Bone marrow (tissue), 2 donors: ENCODE measurements at places on chromosomes 3 and 15.

- DNase-seq, result no peak
These were observed 698 bp downstream of the IL1RAP start for GRCh38 chr3:190514413-190515153.

DNA sequence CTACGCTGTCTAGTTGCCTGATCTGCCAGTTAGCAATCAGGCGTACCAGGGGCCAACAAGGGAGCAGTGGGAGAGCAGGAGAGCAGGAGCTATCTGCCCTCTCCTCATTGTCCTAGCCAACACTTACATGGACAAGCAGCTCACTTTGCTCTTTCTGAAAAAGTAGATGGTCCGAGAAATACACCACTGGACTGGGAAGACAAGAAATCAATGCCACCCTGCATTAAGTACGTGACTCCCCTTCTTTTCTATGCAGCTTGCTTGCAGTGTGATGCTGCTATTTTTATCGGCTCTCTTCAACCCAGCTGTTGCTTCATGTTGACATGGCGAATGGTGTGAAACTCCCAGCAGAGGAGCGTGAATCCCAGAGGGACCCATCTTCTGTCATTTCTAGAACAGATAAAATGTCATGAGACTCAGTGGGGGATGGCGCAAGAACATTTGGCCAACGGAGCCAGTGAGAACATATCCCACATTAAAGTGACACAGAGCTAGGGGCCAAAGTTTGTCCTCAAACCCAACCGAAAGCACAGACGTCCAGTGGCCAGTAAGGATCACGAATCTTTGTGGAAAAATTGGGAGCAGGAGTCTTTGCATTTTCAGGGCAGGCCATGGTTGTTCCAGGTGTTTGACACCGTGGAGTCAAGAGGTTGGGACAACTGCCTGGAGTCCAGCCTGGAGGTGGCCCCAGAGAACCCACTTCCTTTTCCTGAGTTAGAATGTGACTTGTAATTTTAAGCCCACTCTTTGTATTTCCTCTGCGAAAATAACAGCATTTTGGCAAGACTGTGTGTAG, 53.7 kb upstream of the MEF2A start:
- DNase-seq, result no peak

DNA sequence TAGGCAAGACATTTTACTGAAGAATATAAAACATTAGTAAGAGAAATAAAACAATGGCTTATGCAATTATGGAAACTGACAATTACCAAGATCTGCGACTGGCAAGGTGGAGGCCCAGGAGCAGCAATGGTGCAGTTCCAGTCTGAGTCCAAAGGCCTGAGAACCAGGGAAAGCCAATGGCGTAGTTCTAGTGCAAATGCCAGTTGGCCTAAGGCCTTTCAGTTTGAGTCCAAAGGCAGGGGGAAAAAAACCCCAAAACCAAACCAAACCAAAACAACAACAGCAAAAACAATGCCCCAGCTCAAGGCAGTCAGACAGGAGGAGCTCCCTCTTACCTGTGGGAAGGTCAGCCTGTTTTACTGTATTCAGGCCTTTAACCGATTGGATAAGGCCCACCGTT, 72.6 kb downstream of the ST6GAL1 start:
- DNase-seq, result no peak

DNA sequence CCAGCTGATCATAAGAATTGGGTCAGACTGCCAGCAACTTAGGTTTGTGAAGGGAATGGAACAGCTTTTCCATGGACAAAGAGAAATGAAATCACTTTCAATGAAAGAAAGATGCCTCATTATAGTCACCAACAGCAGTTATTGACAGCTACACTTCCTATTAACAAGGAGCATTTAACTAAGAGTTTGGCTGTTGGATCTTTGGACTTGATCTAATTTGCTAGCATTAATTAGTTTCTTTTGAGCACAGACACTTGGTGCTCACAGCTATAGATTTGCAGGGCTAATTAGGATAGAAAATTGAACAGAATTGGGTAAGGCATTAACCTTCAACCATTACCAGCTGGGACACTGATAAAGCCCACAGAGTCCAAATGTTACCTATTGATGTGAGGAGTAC, 24.2 kb downstream of the CMC1 start:
- no peak for DNase-seq

- DNase-seq, result no peak
These were observed 38.5 kb downstream of the B3GNT5 start for GRCh38 chr3:183291497-183292031.

GRCh38 chr3:146156666-146157314, 4.2 kb downstream of the PLOD2 start:
- no peak for DNase-seq

DNA sequence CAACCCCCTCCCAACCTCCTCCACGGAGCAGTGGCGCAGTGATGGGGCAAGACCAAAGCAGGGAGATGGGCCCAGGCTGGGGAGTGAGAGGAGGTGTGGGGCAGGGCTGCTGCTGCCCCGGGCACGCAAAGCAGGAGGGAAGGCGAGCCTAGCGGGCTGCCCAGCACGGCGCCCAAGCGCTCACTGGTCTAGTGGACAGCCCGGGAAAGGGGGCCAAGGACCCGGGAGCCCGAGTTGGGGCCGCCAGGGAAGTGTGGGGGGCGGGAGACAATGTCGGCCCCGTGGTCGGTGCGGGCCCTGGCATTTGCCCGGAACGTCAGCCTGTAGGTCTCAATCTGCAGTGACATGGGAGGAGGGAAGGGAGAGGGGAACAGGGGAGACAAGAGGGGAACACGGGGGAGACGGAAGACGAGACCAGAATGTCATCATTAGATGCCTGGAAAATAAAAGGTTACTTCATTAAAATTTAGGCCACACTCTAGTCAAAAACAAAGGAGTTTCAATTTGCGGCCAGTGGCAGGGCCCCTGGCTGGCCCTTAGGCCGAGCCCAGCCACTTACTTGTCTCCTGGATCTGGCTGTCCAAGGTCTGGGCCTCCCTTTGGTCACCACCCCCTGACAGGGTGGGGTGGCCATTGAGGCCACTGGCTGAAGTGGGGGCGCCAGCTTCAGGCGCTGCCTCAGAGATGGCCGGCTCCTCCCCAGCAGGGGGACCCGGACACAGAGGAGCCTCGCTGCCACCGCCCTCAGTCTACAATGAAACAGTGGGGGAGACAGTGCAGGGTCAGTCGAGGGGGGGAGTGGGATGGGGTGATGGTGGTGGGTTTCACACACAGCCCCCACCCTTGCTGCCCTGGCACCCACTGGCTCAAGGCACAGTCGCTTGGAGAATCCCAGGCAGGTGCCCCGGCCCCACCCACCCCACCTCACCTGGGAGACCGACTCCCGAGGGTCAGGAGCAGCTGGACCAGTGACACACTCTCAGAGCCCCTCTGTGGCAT, 50.0 kb downstream of the DHX30 start:
- DNase-seq, result no peak

GRCh38 chr3:67495751-67496150, 158.7 kb downstream of the SUCLG2 start:
- DNase-seq, result no peak

DNA sequence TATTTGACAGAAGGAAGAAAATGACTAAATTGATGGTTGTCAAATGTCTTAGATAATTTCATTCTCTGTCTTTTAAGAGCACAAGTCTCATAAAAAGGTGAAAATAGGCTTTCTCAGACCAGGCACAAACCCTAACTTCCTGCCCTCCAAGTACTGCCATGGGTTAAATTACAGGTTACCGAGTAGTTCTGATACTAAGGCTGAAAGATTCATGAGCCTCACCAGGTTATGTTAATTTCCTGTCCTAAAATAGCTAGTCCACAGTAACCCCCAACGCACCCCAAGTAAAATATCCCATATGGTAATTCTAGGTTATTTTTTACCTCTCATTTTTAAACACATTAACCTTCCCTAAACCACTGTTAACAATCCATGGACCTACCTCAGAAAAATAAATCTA, 42.0 kb downstream of the GSK3B start:
- no peak for DNase-seq

- DNase-seq, result no peak
These were observed 90.6 kb upstream of the GADL1 start for GRCh38 chr3:30984855-30985749.

DNA sequence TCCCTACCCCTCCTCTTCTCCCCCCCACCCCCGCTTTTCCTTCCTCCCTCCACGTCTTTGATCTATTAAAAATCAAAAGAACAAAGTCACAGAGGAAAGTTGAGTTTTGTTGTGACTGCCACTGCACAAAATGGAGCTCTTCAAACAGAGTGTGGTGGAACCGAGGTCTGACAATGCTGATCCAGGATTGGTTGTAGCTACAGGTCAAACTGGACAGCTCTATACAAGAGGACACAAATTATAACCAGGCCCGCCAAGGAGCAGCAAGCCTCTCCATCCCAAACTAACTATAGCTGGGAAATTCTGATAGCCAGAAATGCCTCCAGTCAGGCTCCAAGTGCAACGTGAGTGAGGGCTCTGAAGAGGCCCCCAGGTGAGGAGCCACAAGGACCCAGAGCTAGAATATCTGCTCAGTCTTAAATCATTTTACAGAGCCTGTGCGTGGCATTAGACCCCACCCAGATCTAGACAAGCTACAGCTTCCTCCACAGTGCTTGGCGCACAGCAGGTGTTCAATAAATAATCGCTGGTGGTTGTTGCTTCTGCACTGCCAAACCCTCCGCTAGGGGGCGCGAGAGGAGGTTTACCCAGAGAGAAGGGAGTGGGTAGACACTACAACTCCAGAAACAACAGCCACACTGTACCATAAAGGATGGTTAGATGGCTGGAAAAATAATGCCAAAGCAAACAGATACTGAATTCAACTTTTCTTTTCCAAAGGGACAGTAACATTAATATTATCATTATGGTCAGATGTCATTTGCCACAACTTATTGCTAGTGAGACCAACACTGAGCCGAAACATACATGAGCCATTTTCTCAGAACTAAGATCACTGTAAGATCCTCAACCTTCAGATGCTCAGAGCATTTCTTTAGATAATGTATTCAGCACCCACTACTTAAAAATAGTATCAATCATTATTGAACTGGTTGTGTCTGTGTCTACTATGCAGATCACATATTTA, 44.6 kb downstream of the ZIC4 start:
- DNase-seq, result no peak

GRCh38 chr15:39393575-39394335, 187.1 kb upstream of the THBS1 start:
- DNase-seq, result no peak

DNA sequence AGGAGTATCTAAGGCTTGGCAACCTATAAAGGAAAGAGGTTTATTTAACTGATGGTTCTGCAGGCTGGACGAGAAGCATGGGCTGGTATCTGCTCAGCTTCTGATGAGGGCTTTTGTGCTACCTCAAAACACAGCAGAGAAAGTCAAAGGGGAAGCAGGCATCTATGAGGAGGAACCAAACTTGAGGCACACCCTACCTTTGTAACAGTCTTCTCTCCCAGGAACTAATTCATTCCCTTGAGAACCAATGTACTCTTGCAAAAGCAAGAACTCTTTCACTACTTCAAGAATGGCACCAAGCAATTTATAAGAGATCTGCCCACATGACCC, 109.0 kb downstream of the CGGBP1 start:
- no peak for DNase-seq

DNA sequence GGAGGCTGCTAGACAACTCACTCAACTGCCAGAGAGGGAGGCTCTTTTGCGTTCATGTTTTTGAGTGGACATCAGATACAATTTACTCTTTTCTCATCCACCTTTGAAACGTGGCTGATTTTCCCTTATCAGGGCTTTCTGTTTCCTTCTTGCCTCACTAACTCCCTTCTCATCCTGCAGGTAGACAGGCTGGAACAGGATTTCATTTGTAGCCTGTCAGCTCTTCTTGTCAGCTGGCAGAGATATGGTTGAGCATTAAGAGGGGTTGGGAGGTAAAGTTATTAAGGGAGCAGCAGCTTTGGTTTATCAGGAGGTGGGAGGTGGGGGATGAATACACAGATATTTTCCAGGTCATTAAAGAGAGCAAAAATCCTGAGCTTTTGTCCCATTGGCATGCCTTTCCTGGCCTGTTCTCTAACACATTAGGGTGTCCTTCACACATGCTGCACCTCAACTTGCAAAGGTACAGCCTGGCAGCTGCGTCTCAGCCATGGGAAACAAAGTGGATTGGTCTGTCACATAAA, 73.5 kb downstream of the PPM1L start:
- DNase-seq, result no peak

DNA sequence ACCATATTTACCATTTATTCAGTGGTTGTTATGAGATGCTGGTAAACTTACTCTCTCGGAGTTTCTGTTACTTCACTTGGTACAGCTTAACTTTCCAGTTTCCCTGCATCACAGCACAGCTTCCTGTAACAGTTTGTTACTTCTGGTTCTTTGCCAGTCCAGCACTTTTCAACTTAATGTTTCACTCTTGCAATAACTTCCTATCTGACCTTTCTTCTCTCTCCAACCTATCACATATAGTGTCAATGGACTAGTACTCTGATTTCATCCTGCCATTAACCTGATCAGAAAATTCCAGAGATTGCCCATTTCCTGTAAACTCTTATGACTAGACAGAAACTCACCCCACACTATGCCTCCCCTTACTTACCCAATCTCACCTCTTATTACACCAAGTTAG, 3.9 kb upstream of the ATP11B start:
- peak; percentile 52 for DNase-seq

GRCh38 chr3:122991236-122991985, 36.2 kb downstream of the SEMA5B start:
- no peak for DNase-seq

DNA sequence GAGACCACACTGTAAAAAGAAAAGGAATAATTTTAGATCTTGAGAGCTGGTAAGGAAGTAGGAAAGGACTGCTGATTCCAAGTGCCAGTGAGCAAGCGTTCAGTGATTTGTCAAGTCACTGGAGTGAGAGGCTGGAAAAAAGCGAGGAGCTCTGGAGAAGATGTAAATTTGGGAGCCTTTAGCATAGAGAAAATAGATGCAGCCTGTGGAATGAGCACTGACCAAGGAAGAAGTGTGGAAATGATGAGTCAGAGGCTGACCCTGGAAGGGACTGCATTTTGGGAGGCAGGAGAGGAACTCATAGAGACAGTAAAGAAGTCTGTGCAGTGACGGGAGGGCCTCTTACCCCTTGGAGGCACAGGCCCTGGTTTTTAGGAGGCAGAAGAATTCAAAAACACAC, 17.1 kb upstream of the ABTB1 start:
- DNase-seq, result no peak

DNA sequence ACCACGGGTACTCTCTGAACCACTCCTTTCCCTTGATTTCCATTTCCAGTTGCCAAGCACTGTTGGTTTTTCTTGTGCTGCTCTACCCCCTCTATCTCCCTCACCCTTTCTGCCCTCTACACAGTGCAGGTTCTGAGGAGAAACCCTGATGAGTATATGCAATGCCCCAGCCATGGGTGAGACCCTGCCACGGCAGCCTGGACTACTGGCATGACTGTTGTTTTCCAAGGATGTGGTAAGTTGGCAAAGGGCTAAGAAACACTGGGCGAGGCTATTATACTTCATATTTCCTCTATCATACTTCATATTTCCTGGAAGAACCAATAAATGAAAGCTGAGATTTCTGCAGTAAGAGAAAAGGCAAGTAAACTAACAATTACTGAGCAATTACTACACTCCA, 27.9 kb downstream of the CHAC1 start:
- no peak for DNase-seq

- no peak for DNase-seq
These were observed 42.6 kb downstream of the WHAMM start for GRCh38 chr15:82851981-82852511.
